ENCODE measurements at places on chromosomes 13 and 19.

DNA sequence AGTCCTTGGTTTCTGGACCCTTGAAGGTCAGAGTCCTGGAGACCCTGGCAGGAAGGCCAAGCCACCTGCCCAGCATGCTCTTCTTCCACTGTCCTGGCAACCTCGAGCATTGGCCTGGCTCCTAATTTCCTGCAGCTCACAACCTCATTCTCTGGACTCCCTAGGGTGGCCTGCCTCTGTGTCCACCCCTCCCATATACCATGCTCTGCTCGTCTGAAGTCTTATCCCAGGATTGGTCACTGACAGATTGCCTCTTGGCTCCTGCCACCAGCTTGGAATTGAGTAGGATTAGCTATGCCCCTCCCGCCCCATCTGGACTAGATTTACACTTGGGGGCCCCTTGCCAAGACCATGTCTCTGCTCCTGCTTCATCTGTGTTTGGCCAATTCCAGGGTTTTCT lies 17.1 kb upstream of the WASF3 start:
- DNase-seq, result no peak

DNA sequence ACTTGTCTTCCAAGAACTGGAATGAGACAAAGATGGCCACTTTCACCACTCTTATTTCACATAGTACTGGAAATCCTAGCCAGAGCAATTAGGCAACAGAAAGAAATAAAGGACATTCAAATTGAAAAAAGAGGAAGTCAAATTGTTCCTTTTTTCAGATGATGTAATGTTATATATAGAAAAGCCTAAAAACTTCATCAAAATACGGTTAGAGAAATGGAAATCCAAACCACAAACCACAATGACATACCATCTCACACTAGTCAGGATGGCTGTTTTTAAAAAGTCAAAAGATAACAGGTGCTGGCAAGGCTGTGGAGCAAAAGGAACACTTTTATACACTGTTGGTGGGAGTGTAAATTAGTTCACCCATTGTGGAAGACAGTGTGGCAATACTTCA lies 113.3 kb upstream of the SPRY2 start:
- DNase-seq, result no peak

- no peak for DNase-seq
Measured at GRCh38 chr13:73675821-73676220, 458.4 kb downstream of the KLF12 start.

GRCh38 chr13:71118779-71119364 lies 748.1 kb downstream of the DACH1 start:
- DNase-seq, result no peak

DNA sequence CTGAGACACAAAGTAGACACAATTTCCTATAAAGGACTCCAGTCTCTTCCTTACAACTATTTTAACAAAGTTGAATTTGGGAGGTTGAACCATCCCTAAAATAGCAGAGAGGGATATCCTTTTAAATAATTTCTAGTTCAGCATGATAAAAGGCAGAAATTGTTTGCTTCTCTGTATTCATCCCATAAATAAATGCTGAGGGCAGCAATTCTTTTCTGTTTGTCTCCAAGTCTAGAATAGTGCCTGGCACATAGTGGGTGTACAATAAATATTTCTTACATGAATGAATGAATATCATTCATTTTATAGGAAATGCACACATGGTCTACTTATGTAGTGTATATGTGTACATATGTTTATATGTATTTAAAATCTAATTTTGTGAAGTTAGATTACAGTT lies 12.3 kb downstream of the COL4A1 start:
- DNase-seq, result no peak

DNA sequence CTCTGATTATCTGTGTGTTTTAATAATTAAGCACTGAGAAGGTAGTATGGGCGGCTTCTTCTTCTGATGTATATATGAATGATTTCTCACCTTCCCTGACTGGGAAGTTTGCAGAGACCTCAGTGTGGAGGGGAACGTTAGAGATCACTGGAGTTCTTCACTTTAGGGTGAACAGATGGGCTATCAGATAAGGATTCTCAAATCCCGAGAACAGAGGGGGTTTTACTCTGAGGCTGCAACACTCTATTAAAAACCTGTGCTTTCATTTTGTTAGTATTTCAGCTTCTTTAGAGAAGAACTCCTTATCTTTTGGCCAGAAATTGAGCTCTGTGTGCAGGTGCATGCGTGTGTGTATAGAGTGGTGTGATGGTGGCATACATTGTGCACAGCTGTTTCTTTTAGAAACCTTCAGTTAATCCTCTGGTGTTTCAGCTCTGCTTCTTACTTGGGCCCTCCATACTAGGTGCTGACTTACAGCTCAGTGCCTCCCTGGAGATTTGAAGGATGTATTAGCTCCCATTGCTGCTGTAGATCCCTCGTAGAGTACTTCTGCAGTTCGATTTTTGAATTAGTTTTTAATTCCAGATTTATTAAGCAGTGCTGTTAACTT lies 45.3 kb upstream of the PCDH9 start:
- DNase-seq, result no peak

GRCh38 chr13:44694842-44695241 lies 118.7 kb upstream of the TSC22D1 start:
- DNase-seq, result no peak

- DNase-seq, result no peak
Measured at GRCh38 chr13:50617134-50617721, 226.3 kb downstream of the DLEU7 start.

- DNase-seq, result no peak
Measured at GRCh38 chr19:29535214-29535831, 9.5 kb downstream of the VSTM2B start.

GRCh38 chr19:36125557-36125956 lies 10.3 kb downstream of the TBCB start:
- DNase-seq, result no peak

GRCh38 chr13:66427458-66427861 lies 802.7 kb downstream of the PCDH9 start:
- DNase-seq, result no peak

- no peak for DNase-seq
Measured at GRCh38 chr13:80705371-80706163, 364.6 kb upstream of the SPRY2 start.

Measured in GM18507 (cell line).